ENCODE measurements at places on chromosomes 6 and 20. TPM values are rescaled to one million over a fixed set of nuclear protein-coding genes. Genes with fewer than 3 reads are reported as not detected.
A peak's percentile ranks its signal among the peaks of the same experiment; 100 is the strongest.

GRCh38 chr20:45751721-45752120, 29.6 kb downstream of the SPINT4 start:
- DNase-seq: no peak

DNA sequence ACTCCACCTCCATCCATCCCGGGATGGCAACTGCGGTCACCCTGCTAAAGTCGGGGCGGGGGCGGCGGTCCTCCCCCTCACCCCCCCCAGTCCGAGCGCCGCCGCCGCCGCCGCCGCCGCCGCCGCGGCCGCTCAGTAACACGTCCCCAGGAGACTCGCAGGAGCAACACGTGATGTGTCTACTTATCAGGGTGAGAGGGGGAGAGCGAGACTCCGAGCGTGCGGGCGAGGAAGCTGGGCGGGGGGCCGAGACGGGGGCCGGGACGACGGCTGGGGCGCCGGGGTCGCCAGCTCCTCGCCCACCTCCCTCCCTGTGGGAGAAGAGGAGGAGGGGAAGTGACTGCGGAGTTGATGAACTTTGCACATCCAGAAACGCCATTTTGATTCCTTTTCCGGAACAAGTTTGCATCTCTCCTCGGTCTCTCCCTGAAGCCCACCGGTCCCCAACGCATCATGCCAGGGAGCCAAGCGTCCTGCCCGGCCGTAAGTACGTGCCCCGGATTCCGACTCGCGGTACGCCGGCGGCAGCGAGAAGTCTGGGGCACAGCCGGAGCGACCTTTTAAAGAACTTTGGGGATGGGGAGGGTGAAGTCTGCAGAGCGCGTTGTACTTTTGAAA, at the start of gene RREB1:
Gene RREB1, plus strand, starts transcription at position 384 of the 618 bp plus-strand sequence. CDS start 73,951 bp downstream, outside the sequence.
- DNase-seq: no peak

DNA sequence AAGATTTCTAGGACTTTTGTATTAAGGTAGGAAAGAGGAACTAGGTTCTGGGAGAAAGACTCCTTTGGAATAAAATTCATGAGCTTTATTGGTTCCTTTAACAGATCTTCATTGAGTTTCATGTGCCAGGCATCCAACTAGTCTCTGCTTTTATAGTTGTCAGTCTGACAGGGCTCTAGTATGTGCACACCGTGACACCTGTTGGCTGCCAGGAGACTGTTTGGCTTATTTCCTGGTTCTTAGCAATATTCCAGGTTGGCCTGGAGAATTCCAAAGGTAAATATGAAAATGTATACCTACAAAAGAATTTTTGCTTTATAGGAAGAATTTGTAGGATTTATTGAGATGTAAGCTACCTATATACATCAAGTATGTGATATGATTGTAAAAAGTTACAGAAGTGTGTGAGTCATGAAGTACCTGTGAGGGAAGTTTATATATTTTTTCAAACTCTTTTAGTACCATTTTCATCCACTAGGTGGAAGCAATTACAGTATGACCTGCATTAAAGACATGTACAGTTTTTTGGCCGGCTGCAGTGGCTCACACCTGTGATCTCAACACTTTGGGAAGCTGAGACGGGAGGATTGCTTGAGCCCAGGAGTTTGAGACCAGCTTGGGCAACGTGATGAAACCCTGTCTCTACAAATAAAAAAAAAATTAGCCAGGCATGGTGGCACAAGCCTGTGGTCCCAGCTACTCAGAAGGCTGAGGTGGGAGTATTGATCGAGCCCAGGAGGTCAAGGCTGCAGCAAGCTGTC, 35.2 kb downstream of the NDUFAF5 start:
- peak; percentile 41 for DNase-seq

GRCh38 chr20:9011121-9011520, 57.8 kb upstream of the PLCB4 start:
- no peak for DNase-seq

GRCh38 chr6:21228876-21229460, 364.6 kb upstream of the SOX4 start:
- no peak for DNase-seq

DNA sequence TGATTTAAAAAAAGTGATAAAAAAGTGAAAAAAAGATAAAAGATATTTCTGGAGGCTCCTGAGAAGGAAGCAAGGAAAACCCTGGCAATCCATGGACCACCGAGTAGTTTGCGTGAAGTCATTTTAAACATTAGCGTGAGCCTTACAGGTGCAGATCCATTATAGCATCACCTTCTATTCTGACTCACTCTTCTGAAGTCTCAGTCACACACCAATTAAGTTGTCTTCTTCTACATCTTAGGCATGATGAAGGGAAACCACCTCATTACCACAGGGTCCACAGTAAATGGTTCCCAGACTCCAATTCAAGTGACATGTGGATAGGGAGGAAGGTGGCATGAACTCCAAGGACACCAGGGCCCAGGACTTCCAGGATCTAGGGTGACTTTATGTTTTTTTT, 99.1 kb downstream of the GJA10 start:
- no peak for DNase-seq

DNA sequence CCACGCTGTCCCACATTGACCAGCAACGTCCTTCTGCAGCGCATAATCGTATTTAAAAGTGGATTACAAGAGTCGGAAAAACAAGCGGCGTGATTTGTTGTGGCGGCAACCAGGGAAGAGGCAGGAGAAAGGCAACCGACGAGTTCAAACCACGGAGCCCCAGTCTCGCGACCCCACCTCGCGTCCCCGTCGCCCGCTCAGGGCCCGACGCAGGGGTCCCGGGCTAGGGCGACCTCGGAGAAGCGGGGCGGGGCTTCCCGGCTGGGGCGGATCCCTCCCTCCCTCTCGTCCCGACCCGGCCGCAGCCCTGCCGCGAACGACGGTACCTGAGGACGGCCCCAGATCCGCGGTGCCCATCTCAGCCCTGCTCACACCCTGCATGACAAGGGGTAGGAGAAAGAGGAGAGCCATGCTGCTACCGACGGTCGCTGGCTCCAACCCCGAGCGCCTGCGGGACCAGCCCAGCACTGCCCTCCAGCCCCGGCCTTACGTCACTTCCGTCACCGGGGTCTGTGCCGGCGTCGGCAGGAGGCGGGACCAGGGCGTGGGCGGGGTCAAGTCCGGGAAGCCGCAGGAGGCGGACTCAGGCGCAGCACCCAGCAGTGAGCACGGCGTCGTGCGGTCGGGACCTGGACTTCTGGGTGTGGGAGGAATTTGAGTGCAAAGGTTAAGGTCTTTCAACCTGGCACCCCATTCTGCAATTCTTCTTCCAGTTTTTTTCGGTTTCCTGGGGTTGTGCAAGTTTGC, at the start of gene IFNGR1:
Gene IFNGR1, minus strand, starts transcription at position 469 of the 747 bp plus-strand sequence. Its CDS starts 58 bp downstream, at position 411.
- peak; percentile 87 for DNase-seq

GRCh38 chr6:16474772-16475493, 236.5 kb downstream of the GMPR start:
- DNase-seq: no peak

DNA sequence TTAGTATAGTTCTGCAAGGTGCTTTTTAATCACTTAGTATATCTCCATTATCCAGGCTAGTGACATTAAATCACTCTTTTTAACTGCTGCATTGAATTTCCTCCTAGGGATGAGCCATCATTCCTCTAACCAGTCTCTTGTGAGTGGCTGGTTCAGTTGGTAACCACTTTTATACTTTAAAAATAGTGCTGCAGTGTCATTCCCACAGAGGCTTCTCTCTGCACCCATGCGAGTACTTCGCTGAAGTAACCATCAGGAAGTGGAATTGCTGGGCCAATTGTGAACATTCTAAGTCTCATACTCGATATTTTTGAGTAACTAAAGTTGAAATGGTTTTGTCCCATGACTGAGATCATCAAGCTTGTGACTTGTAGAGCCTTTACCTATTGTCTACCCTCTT, 2.1 kb downstream of the BTN3A2 start:
- DNase-seq: no peak

DNA sequence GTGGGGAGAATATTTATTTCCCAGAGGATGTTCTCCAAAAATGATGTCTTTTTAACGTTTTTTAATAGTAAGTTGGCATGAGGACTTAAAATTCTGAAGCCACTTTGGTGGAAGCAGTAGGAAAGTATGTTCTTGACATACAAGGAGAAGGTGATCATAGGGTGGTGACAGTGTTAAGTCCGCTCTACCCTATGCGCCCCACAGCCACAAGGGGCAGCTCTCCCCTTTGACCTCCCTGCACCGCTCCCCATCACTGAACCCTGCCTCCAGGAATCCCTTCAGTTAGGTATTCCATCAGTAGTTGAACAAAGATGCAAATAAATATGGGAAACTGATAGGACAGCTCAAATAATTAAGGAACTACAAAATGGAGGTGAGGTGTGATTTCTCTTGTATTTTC, 111.4 kb downstream of the PLEKHG1 start:
- no peak for DNase-seq

DNA sequence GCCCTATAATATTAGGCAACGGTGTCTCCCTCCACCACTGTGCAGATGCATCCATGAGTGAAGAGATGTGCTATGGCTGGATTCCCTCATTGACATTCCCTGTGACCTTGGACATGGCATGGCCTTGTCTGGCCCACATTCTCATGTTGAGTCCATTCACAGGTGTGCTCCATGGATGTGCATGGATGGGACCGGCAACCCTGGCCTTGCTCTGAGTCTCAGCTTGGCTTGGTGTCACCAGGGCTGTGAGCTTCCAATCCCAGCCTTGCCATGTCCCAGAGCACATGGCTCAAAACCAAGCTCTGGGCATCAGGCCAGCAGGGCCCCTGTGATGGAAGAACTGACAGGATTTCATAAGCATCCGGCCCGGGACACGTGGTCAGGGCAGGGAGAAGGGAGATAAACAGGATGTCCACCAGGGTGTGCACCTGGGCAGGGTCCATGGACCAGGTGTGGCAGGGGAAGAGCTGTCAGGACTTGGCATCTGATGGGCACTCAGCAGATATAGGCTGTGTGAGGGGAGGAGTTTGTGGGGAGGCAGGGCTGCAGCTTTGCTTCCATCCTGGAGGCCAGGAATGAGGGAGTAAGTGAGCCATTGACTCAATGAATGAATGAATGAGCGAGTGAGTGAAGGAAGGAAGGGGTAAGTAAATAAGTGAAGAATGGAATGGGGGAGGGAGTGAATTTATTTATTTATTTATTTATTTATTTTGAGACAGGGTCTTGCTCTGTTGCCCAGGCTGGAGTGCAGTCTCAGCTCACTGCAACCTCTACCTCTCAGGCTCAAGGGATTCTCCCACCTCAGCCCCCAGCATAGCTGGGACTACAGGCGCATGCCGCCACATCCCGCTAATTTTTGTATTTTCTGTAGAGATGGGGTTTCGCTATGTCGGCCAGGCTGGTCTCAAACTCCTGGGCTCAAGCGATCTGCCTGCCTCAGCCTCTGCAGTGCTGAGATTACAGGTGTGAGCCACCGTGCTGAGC, 15.7 kb downstream of the NRSN2 start:
- DNase-seq: peak; percentile 69

GRCh38 chr6:111828809-111829208, 44.4 kb downstream of the FYN start:
- no peak for DNase-seq

DNA sequence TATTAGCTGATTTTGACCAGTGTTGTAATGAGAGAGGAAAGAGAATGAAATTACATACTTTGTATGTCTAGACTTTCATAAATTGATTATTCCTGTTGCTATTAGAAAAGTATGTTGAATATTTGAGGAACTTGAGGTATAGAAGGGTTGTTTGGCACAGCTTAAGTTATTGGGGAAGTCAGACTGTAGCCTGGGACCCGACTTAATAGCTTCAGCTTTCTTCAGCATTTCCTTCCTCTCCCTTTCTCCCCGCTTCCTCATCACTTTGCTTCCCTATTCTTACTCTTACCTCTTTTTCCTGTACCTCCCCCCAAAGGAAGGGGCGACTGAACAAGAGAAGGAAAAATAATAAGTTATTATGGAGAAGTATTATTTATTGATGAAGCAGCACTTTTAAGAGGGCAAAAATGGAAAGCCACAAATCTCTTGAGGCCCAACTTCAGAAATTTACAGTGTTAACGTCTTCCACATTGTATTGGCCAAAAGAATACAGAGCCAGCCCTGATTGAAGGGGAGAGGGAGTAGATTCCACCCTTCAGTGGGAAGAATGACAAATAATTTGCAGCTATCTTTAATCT, 7.4 kb downstream of the SENP6 start:
- no peak for DNase-seq

DNA sequence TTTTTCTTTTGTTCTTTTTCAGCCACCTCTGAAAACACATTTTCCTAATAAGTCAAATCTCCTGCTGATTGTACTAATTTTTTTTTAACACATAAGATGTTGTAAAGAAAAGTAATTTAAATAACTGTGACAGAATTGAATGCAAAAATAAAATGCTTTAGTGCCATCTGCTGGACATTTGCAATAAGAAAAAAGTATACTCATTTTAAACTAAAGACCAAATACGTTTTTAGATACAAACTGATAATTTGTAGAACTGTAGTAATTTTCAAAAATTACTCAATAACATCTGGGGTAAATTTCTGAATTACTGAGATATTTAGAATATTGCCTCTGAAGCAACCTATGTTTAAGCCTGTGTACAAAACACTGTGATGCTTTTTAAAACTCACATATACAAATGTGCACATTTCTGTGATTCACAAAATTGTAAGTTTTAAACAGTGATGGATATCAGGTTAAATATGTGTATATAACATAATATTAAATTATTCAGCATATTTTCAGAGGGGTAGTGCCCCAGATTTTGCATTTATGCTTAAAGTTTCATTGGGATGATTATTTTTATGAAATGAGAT, 198.7 kb downstream of the RIMS1 start:
- DNase-seq: no peak

GRCh38 chr6:132011582-132011981, 60.4 kb upstream of the CCN2 start:
- DNase-seq: no peak

DNA sequence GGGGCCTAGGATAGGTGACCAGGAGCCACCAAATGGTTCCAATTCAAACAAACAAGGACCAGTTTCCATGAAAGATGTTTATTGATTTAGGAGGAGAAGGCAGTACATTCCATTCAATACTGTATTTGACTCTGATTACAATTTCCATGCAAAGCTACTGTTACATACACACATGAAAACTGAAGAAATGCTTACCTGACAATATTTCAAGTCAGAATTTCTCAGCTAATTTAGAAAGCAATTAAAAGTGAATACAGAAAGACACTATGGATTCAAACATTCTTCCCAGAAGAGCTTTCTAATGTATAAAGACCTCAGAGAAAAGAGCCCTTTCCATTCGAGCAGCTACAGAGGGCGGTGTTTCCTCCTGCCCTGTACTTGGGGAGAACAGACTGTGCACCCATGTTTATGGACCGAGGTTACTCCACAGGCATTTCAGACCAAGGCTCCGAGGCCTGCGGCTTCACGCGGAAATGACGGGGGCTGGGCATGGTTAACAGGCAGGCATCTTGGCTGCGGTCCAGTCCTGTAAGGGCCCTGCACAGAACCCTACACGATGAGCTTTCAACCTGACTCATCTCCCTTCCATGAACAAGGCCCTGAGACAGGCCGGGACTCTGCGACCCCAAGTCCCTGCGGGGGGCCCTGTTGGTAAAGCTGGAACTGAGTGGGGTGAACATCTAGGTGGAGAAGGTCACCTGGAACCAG, 25.7 kb upstream of the TCFL5 start:
- DNase-seq: no peak

The APCDD1L gene
- total RNA-seq: 3.9 TPM

The DUSP15 gene
- 1.4 TPM for total RNA-seq

The ZNF831 gene
- total RNA-seq: 0.69 TPM

The GPSM3 gene
- 2.2 TPM for total RNA-seq

The SLC35D3 gene
- total RNA-seq: 0.16 TPM

The SRSF6 gene
- total RNA-seq: 87.2 TPM

The CCN5 gene
- total RNA-seq: not detected
